Eye (tissue), 1 donor: ENCODE measurements at places on chromosomes 1 and 21.
A peak's percentile ranks its signal among the peaks of the same experiment; 100 is the strongest.

DNA sequence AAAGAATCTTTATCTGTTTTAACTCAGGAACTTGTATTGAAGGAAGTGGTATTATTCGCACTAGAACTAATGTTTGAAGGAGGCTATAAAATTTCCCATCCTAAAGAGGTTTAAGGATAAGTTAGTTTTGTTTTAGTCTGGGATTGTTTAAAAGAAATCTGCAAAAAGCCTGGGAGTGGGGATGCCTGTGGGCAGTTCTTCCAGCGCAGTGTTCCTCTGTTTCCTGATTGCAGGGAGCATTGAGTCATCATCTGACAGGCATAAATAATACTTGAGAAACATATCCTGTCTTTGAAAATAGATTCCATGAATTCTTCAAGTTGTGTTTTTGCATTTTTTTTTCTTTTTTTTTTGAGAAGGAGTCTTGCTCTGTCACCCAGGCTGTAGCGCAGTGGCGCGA lies 350.8 kb upstream of the PTBP2 start:
- DNase-seq: peak; percentile 6

DNA sequence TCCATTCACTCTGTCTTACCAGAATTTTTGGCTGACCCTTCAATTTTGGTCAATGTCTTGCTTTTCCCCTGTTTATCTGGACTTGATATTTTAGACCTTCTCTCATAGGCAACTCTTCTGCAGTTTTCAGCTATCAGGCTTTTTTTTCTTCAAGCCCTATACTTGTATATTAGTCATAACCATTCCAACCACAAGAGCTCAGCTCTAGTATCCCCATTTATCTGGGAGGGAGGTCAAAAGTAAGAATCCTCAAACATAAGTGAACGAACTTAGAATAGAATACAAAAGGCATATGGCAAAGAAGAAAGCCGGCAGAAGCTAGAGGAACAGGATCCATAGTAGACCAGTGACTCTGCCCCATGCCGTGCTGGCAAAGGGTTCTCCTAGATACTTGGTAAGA lies 45.9 kb upstream of the TNFSF4 start:
- no peak for DNase-seq

DNA sequence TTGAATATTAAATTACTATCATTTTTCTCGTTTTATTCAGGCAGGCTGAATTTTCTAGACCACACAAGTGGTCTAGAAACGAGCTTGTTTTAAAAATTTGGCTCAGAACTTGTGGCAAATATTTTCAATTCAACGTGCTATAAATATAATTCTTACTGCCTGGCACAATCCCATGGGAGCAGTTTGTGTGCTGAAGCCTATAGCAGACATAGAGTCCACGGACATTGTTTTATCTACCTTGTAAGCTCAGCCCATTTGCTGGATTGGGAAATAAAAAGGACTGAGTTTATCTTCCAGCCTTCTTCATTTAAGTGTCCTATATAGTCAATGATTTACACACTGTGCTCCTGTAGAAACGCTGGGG lies 103.4 kb downstream of the ZBTB18 start:
- no peak for DNase-seq

- DNase-seq: no peak
Measured at GRCh38 chr21:33302055-33302454, 22.7 kb upstream of the IFNAR1 start.

- no peak for DNase-seq
Measured at GRCh38 chr1:202145068-202145743, 669 bp upstream of the ARL8A start.

DNA sequence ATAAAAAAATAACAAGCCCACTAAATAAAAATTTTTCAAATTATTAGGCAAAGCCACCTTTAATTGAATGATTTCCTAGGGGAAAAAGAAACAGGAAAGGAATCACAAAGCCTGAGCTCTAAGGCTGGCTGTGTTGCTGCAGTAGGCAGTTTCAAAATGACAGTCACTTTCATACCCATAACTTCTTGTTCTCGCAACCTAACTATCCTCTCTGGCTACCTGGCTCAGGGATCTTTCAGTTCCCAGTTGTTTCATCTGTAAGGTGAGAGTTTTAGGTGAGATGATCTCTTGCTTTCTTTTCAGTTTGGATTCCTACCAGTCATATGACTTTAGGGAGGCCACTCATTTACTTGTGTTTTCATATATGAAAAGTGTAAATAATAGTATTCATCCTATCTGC lies 226.1 kb downstream of the ASTN1 start:
- no peak for DNase-seq

DNA sequence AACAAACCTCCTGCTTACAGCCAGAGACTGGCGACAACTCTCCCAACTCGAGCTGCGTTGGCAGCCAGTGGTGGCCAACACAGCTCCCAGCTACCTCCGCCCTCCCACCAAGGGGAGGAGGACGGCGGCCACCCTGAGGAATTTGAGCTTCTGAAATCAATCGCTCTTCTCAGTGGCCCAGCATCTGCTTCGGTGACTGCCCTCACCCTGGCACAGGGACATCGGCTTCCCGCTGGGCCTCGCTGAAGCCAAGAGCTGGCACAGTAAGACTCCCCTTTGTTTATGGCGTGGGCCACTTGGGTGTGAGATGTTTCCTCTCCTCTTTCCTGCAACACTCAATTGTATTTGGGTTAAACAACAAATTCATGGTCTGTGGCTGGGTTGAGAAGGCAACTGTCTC lies 136.2 kb downstream of the ZBTB18 start:
- no peak for DNase-seq

GRCh38 chr1:169117014-169117413 lies 10.5 kb downstream of the ATP1B1 start:
- no peak for DNase-seq

DNA sequence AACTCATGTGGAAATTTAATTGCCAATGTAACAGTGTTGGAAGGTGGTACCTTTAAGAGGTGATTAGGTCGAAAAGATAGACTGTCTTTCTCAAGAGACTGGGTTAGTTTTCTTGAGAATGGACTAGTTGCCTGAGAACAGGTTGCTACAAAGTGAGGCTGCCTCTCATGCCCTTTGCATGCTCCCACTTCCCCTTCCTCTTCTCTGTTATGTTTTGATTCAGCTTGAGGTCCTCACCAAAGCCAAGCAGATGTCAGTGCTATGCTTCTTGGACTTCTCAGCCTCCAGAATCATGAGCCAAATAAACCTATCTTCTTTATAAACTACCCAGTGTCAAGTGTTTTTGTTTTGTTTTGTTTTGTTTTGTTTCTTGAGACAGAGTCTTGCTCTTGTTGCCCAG lies 187.0 kb upstream of the RUNX1 start:
- DNase-seq: no peak

DNA sequence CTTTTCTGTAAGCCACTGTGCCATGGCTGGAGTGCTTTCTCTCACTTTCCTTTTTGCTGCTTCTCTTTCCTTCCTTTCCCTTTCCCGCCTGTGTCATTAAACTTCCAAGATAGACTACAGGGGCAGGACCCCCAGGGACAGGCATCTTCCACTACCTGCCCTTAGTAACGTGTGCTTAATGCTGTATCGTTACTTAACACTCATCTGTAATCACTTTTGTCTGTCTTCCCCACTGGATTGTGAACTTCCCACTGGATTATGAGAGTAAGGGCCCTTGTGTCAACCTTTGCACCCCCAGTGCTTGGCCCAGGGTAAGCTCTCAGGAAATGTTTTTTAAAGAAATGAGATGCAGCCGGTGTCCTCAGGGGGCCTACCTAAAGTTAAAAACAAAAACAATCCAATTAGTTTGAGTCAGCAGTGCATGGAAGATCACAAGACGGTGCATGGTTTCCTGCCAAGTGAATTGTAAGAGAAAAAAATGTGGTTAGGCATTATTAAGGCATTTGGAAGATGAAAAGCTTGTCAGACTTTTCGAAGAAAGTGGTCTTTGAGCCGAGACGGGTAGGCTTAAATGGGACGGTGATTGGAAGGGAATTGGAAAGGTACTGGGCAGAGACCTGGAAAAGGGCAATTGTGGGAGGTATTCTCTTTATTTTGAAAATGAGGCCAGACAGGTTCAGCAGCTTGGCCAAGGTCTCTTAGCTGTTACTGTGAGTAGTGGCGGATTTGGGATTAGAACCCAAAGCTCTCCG lies 958 bp downstream of the LYPLAL1 start:
- peak; percentile 78 for DNase-seq

GRCh38 chr1:155051777-155052398 lies 772 bp downstream of the ADAM15 start:
- peak; percentile 30 for DNase-seq

- peak; percentile 99 for DNase-seq
Measured at GRCh38 chr1:151254217-151255213, at the start of gene PSMD4. PSMD4 (plus strand) TSS chr1:151254734; CDS start chr1:151254783, 49 bp downstream.

- DNase-seq: no peak
Measured at GRCh38 chr1:46275030-46275337, 27.4 kb downstream of the RAD54L start.

- no peak for DNase-seq
Measured at GRCh38 chr1:118291661-118292060, 106.6 kb upstream of the SPAG17 start.

DNA sequence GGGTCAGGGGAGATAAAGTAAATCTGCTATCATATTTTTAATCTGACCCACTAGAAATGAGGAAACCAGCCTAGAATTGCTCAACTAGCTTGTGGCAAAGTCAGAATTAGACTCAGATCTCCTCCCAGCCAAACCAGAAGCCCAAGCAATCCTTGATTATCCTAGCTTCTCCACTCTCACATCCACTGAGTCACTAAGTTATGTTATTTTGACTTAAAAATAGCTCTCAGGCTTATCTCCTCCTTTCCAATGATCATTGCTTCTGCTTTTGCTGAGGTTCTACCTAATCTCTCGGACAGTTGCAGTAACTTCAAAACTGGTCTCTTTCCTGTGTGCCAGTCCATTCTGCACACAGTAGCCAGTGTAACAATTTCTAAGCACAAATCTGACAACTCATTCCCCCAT lies 22.9 kb downstream of the OVAAL start:
- no peak for DNase-seq

DNA sequence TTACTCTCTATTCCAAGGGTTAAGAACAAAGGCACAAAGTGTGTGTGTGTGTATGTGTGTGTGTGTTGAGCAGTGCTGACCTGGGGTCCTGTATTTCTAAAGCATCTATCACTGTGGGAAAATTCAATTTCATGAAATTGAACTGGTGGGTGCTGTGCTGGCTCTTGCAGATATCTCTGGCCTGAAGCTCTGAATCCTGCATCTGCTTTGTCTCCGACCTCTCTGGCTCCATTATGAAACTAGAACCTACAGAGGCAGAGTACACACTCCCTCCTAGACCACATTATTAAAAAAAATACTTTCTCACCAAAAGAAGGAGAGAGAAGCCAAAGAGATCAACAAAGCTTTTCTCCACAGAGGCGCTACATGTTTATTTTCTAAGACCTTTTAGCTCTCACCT lies 88.4 kb upstream of the PDE4B start:
- DNase-seq: no peak

GRCh38 chr1:18962121-18962721 lies 5.7 kb upstream of the IFFO2 start:
- DNase-seq: no peak

DNA sequence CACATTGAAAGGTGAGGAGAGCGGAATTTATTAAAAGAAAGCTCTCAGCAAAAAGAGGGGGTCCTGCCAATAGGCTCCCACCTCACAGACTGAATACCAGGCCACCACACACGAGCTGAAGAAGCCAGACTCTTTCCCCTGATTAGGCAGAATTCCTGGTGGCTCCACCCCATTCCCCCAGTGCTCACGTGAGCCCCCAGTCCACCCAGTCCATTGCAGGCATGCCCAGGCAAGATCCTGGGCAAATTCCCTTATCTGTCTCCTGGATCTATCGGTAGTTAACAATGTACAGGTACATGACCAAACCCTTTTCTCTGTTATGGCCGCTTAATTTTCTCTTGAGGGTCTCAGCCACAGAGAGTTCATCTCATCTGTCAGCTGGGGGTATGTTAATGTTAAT lies 54.6 kb upstream of the BTG3 start:
- DNase-seq: no peak

DNA sequence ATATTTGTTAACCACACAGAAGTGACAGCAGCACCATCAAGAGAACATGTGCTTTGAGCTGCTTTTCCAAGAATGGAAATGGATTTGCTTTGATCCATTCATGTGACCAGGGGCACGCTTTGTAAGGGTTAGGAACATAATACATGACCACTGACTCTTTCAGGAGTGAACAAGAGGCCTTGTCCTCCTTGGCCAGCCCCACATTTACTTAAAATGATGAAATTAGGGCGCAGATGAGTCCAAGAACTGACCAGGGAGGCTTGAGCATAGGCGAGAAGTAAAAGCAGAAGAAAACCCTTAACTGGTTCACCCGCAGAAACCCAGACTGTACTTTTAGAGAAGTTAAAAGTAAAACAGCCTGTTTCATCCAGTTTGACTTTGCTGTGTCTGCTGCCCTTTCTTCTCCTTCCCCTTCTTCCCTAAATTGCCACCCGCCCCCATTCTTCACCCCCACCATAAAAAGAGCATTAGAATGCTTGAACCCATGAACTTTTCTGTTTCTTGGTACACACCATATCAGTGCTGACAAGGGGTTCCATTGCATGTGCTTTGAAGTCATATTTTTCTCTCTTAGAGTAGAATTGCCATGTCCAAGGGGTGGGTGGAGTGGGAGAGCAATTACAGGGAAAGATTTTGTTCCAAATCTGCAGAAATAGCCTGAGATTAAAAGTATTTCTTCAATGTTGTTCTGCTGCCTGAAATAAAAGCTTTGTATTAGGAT lies 2.6 kb upstream of the GLUL start:
- DNase-seq: no peak

- DNase-seq: no peak
Measured at GRCh38 chr1:92953491-92953890, 7.8 kb downstream of the DIPK1A start.

DNA sequence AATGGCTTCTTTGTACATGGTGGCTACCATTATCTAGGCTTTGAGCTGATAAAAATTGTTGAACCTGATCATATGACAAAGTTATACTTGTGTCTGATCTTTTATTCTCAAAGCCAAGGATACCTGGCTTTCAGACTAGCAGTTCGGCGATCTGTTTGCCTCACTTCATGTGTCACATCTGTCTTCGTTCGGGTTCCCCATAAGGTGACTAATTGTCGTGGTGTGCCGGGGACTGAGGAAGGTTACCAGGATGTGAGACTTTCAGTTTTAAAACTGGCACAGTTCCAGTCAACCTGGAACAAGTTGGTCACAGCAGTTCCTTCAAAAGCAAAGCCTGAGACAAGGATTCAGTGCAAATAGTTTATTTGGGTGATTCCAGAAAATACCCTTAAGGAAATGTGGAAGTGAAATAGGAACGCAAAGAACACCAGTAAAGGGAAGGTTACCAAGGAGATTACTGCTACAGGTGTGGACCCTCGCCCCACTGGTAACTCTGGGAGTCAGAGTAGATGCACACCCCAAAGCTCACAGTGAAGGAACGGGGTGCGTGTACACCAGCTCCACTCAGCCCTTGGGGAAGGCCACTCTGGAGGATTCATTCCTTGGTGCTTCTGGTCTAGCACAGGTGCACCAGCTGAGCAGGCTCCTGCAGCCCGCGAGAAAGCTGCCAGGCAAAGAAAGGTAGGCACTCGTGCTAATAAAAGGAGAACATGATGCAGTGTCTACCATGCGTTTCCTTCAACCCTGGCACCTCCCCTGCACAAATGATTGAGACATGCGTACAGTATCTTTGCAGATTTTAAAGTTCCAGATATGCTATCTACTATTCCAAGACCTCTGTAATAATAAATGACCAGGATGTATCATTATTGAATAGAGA lies 69.0 kb downstream of the VWA5B1 start:
- no peak for DNase-seq

GRCh38 chr1:186799689-186800054 lies 29.1 kb upstream of the PLA2G4A start:
- no peak for DNase-seq
